Fibroblast of mammary gland (primary cell): ENCODE measurements at places on chromosomes 2 and 18.

DNA sequence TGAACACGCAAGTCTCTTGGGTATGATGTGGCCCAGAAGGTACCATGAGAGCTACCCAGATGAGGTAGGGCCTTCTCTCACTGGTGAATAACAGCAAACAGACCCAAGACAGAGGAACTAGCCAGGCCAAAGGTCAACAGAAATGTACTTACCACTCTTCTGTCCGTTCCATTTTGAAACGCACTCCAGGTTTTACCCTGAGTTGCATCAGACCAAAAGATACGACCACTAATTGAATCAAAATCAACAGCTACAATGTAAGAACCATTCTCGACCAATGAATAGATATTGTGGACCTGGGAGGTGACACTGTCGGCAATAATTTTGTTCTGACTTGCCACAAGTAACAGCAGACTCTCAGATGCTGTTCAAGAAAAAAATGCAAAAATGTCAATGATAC, 124.4 kb downstream of the LRP2 start:
- DNase-seq = no peak

GRCh38 chr2:173027181-173028128, 48.2 kb upstream of the MAP3K20 start:
- DNase-seq = peak; percentile 93

- no peak for DNase-seq
These were observed 125.4 kb downstream of the COMMD1 start for GRCh38 chr2:62030902-62031301.

DNA sequence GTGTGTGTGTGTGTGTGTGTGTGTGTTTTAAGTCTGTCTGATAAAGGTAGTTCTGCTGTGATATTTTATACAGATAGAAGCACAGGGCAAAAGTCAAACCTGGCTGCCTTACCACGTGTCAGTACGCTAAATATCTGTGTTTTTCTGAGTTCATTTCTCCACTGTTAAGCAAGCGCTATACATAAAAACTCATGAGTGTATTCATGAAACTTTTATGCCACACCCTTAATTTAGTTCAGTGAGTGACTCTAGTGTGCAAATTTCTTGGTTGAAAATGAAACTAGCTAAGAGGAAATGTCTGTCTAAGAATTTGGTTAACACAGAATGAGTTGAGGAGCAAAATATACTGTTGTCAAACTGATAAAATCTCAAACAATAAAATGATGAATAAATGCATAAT, 11.2 kb downstream of the CASP10 start:
- no peak for DNase-seq

DNA sequence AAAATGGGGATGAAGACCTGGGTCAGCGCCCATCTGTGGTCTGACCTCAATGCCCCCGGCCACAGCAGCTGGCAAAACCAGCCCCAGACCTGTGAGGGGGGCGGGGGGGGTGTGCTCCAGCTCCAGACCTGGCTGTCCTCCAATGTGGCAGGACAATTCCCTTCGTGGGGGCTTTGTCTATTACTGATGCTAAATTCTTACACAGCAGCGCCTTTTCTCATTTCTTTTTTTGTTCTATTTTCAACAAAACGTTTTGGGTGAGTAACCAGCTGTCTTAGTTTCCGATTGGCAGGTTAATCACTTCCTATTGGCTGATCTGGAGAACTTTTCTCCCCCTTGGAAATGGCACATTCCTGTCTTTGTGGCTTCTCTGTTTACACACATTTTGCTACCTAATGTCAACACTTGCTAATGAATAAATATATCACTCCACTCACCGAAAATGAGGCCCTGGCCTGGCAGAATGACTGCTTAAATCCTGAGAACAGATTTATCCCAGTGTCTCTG, 4.4 kb downstream of the SMAD7 start:
- peak; percentile 69 for DNase-seq
